ENCODE measurements at places on chromosomes 5 and 9.

- DNase-seq, result no peak
Observed at GRCh38 chr9:35079041-35079425, 709 bp downstream of the FANCG start.

DNA sequence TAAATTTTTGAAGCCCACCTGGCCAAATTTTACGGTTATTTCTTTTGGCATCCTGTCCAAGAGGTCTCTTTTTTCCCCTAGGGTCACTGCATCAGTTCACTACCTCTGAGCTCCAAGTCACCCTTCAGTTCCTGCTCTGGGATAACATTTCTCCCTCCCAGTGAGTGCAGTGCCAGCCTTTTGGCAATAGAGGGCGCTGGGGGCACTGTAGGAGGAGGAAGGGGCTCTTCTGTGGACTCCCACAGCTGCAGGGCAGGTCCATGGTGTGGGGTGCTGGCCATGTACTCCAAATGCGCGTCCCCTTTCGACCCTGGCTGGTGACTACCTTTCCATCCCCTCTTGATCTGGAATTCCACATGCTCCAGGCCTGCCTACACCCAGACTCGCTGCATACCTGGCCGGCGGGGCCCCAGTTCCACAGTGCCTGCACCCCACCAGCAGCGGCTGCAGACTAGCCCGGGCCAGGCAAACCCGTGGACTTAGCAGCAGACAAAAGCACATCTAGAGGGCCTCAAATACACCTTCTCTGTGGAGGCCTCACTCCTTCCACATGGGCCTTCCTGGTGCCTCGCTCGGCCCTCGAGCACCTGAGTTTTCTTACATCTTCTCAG is 20.3 kb upstream of the NINJ1 start:
- DNase-seq, result peak; percentile 51

DNA sequence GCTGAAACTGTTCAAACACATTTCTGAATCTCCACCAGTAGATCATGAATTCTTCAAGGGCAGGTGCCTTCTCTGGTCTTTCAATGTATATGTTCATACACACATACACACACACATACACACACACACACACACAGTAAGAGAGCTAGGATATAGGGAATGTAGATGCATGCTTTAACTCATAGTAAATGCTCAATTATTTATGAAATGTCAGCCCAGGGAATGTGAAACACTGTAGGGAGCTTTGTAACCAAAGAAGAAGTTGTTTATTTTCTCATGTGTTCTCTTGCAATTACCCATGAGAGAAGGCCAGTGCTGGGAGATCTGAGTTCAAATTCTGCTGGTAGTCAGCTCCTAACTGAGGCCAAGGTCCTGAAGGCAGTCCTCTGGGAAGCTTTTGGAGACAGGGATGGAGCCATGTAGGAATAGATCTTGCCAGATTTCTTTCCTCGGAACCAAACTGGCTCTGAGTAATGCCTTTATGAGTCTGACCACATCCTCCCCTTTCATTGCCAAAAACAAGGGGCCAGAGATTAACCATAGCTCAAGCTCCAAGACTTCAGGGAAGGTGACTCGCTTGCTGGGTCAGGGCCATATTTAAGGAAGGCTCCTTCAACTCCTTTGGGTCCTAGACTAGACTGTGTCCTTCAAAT is 487.0 kb upstream of the TNC start:
- no peak for DNase-seq

GRCh38 chr9:37215381-37215780 is 95.0 kb downstream of the ZCCHC7 start:
- DNase-seq, result peak; percentile 18

- no peak for DNase-seq
Observed at GRCh38 chr9:72818385-72818784, 134.5 kb downstream of the ALDH1A1 start.

GRCh38 chr9:98150164-98150563 is 31.1 kb upstream of the TRIM14 start:
- DNase-seq, result no peak

- DNase-seq, result no peak
Observed at GRCh38 chr5:17436350-17436749, 61.7 kb upstream of the TAF11L2 start.

GRCh38 chr5:72608297-72608696 is 101.1 kb upstream of the ZNF366 start:
- DNase-seq, result no peak

- DNase-seq, result no peak
Observed at GRCh38 chr9:96641514-96641913, 13.6 kb downstream of the PRXL2C start.

GRCh38 chr9:135587658-135588057 is 26.1 kb downstream of the PAEP start:
- no peak for DNase-seq

DNA sequence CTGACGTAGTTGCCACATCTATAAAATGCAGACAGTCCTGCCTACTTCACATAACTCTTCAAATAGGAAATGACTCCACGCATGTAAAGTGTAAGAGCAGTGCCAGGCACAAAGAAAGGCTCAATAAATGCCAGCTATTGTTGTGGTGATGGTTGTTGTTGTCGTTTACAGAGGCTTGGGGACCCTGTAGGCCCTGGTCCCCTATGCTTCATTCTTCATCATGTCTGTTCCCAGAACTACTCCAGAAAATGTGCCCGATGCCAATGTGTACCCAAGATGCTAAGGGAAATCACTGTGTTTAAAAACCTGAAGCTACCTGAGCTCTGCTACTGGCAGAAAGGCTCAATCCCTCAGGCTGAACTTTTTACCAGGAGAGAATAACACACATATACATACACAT is 9.1 kb downstream of the SLIT3 start:
- no peak for DNase-seq

- DNase-seq, result peak; percentile 32
Observed at GRCh38 chr5:123809594-123810221, 297.7 kb downstream of the CSNK1G3 start.

DNA sequence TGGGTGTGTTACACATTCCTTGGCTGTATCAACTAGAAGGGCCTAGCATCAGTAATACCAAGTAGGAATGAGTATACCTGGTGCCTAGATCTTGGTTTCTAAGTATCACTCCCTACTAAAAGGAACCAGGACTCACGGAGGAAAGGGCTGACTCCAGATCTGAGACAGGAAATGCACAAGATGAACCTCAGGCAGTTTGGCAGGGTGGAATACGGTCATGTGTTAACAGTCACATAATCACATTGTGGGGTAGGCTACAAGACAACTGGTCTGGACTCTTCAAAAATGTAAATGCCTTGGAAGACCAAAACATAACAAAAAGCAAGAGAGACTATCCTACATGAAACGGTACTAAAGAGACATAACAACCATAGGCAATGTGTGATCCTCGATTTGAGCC is 158.8 kb downstream of the CRB2 start:
- DNase-seq, result no peak

GRCh38 chr9:88673886-88674285 is 138.9 kb downstream of the NXNL2 start:
- DNase-seq, result no peak

- DNase-seq, result no peak
Observed at GRCh38 chr9:14389146-14389545, 75.2 kb upstream of the NFIB start.

DNA sequence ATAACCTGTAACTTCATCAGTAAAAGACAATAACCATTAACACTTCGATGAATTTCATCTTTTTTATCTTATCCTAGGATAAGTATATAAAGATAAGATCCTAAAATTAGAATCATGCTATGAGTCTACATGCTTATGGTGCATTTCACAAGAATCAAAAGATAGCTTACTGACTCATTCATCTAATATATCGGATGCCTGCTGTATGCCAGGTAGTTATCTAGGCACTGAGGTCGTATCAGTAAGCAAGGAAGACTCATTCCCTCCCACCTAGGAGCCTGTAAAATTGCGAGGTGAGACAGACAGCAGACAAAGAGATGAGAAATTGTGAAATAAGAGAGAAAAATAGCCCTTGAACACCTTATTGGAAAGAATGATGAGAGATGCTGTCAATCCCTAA is 240.6 kb upstream of the ADAMTSL1 start:
- no peak for DNase-seq

DNA sequence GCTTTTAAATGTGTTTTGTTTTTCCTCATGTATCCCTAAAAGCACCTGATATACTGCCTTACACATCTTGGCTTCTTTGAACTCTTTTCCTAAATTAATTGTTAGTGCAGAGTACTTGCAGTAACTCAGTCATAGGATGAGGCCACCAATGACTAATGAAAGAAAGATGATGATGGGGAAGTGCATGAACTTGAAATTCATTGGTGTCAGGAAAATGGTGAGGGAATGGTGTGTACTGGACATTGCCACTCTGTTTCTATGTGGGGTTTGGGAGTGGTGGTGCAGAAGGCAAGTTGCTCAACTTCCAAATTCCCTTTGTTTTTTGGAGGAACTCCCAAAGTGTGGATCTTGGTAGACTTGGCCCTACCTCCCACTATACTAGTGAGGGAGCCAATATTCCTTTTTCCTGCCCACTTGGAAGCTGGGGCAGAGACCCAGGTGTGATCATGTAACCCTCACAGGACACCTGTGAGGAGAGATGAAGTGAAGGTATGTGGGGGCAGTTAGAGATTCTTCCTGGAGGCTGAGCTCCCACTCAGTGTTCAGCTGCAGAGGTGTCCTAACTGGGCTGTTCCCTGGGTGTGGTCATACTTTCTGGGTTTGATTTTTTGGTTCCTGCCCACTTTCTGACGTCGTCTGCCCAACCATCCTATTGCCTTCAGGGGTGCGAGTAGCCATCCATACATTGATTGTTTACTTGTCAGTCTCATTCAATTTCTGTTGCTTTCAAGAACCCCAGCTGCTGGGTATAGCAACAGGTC is 298.5 kb downstream of the MAST4 start:
- DNase-seq, result no peak

DNA sequence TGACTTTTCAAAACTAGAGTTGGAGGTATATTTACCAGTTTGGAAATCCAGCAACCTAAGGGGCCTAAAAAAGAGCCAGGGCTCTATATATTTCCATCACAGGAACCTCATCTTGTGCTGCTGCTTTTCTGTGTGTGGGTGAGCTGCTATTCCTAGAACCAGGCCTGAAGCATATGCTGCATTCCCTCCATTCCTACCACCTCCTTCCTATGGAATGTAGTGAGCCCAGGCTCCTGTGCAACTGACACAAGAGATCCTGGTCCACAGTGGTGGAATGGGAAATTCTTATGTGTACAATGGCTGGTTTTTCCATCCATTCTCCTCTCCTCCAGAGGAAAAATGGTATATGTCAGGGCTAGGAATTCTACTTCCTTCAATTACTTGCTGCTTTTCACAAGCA is 39.1 kb downstream of the SPEF2 start:
- no peak for DNase-seq

DNA sequence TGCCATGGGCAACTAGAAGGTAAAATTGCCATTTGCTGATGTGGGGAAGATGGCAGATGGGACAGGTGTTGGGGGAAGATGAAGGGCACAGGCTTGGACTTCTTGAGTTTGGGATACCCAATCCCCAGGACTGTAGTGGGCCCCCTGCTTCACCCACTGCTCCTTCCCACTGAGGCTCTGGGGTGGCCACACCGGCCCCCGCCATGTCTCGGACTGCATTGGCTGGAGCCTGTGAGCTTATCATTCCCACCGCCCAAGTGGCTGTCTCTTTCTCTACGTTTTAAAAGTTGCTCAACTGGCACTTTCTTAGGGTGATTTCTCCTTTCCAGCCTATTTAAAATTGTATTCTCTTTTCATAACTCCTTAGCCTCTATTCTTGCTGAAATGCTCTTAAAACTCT is 730.0 kb upstream of the ADAMTS16 start:
- DNase-seq, result no peak

DNA sequence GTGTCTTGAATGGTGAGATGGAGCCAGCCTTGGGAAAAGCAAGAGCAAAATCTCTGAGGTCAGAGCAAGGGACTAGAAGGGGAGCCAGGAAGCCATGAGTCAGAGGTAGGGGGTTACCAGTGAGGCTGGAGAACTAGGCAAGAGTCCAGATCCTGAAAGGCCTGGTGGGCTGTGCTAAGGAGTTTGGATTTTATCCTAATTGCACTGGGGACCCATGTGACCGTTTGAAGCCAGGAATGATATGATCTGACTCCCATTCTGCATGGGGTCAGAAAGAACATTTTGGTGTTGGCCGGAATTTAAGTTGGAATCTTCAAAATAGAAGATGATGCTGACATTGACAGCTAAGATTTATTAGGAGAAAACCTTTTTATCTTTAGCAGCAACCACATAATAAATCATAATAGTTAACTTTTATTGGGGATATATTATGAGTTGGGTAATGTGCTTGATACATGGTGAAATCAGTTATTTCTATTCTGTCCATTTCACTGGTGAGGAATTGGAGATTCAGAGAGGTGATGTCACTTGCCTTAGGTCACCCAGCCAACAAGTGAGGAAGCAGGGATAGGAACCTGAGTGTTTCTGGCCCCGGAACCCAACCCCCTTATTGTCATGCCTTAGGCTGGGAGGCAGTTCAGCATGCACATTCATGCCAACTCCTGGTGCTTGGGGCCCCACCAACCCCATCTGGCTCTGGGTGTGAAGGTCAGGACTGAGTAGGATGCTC is 61.5 kb upstream of the RARS1 start:
- DNase-seq, result no peak

- DNase-seq, result peak; percentile 59
Observed at GRCh38 chr9:98707166-98708102, 1.3 kb downstream of the GABBR2 start.

DNA sequence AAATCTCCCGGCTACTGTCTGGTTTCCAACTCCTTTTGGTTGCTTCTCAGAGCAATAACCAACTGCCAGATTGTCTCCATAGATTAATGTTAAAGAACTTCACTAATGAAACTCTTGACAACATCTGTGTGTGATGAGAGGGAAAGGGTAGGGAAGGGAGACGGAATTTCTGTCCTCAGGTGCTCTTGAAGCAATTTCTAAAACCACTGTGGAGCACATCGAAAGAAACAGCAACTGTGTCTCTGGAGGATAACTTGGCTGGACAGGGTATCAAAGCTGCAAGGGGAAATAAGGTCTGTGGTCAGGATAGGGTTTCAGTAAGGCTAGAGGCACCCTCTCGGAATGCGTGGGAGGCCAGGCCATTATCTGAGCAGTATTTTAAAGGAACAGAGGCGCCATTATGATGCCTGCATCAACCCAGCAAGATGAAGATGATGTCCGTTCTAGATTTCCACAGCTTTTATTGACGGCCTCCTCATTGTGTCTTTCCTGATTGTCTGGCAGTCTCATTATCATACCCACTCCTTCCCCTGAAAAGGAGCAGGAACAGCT is 76.6 kb downstream of the RORB start:
- DNase-seq, result no peak

DNA sequence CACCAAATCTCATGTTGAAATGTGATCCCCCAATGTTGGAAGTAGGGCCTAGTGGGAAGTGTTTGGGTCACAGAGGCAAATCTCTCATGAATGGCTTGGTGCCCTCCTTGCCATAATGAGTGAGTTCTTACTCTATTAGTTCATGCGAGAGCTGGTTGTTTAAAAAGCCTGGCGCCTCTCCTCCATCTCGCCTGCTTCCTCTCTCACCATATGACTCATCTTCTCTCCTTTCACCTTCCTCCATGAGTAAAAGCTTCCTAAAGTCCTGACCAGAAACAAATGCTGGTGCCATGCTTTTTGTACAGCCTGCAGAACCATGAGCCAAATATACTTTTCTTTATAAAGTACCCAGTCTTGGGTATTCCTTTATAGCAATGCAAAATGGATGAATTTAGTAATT is 20.9 kb upstream of the ARHGAP26 start:
- no peak for DNase-seq
